Retinal pigment epithelial cell (primary cell): ENCODE measurements at places on chromosomes 11 and 22.

DNA sequence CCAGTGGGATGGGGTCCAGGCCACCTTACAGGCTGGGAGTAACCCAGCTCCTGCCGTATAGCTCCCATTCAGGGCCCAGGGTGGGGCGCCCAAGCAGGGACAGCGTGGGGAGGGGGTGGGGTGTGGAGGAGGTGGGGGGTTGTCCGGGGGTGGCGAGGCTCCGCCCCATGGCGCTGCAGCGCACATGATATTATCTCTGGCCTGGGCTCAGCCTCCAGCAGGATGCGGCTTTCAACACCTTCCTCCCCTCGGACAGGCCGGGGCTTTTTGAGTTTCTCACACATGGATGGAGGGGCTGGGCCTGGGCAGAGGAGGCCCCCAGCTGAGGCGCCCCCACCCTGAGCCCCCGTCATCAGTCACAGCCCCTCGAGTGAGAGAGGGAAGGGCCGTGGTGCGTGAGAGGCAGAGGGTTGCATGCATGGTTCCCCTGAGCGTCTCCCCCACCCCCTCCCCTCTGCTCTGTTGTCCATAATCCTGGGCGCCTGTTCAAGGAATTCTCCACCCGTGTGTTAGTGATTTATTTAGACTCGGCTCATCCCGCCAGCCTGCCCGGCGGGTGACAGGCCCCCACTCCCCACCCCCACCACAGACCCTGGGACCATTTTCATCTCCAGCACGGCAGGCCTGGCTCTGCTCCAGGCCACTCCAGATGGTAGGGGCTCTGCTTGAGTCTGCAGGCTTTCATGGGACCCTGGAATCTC is 44.9 kb downstream of the WNT11 start:
- DNase-seq, result no peak

- no peak for DNase-seq
Measured at GRCh38 chr11:108643974-108644373, 20.9 kb upstream of the DDX10 start.

DNA sequence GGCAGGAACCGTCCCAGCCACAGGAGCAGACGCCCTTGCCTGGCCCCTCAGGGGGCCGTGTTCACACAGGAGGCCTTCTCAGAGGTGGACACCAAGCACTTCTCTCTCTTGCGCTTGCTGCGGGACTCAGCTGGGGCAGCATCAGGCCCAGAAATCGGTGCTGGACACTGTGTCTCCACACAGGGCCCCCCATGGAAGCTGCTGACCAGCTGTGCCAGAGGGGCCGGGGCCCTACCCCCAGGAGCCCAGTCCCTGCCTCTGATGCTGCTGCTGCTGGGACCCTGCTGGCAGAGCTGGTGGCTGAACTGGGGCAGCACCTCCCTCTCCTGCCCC is 4.0 kb downstream of the PLXNB2 start:
- no peak for DNase-seq

DNA sequence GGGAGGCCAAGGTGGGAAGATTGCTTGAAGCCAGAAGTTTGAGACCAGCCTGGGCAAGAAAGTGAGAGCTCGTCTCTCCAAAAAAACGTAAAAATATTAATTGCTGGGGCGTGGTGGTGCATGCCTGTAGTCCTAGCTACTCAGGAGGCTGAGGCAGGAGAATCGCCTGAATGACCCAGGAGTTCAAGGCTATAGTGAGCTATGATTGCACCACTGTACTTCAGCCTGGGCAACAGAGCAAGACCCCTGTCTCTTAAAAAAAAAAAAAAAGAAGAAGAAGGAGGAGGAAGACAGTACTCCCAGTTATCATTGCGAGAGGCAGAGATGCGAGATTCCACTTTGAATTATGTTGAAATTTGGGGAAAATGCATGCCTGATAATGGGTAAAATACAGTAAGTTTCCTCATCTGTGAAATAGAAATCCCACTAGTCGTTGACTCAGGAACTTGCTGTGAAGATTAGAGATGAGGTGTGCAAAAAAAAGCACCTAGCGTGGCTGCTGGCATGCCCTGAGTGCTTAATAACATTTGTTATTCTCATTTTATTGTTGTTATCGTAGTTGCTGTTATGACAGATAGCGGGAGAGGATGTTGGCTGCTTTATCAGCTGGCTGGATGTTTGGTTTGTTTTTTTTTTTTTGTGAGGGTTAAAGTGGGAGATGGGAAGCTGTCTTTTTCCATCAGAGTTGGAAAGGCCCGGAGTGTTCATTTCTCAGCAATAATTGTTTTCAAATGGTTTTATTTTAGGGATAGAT is 33.4 kb downstream of the BCR start:
- DNase-seq, result no peak

DNA sequence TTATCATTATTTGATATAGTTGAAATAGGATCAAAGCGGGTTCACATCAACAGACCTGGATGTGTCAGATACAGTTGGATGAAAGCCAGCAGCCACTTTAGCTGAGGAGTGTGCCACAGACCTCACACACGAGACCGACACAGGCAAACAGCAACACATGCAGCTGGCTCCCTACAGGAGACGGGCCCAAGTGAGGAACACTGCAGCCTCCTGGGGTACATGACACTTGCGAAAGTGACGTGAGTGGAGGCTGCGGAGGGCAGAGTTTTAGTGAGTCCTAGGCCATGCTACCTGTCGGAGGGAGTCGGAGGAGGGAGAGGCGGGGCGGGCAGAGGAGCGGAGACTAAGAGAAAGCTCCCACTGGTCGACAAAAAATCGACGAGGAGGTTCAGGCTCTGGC is 100.9 kb upstream of the BID start:
- no peak for DNase-seq

GRCh38 chr11:117832511-117832910 is 8.0 kb upstream of the FXYD2 start:
- no peak for DNase-seq

DNA sequence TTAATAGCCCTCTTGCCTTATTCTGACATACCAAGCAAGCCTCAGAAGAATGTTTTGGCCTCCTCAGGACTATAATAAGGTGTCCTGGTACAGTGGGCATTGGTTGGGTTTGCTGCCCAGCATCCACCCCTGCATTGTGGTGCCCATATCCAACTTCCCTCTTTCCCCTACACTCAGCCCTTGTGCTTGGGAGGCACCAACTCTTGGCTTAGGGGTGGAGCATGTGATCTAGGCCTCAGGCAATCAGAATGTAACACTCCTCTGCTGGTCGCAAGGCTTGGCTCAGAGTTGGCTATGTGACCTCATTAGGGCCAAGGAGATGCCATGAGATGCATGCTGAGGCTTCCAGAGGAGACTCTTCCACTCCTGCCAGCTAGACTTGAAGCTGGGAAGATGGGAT is 123.0 kb downstream of the CSNK2A3 start:
- DNase-seq, result no peak

GRCh38 chr11:16792426-16792825 is 54.0 kb downstream of the C11orf58 start:
- no peak for DNase-seq

- no peak for DNase-seq
Measured at GRCh38 chr11:104992781-104993180, 24.4 kb upstream of the CASP4 start.

DNA sequence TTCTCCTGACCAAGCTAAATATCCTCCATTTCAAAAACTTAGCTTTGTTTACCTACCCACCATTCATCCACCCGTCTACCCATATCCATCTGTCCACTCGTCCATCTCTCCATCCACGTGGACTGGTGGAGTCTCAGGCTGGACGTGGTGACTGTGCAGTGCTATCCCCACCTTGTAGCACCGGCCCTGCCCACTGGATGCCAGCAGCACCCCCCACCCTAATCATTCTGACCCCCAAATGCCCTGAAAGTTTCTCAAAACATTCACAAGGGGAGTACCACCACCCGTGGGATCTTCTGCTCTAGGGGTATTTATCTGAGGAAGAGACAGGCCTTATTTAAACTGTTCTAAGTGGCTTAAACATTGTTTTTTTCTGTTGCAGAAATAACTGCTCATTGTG is 206.4 kb downstream of the TBC1D22A start:
- no peak for DNase-seq

DNA sequence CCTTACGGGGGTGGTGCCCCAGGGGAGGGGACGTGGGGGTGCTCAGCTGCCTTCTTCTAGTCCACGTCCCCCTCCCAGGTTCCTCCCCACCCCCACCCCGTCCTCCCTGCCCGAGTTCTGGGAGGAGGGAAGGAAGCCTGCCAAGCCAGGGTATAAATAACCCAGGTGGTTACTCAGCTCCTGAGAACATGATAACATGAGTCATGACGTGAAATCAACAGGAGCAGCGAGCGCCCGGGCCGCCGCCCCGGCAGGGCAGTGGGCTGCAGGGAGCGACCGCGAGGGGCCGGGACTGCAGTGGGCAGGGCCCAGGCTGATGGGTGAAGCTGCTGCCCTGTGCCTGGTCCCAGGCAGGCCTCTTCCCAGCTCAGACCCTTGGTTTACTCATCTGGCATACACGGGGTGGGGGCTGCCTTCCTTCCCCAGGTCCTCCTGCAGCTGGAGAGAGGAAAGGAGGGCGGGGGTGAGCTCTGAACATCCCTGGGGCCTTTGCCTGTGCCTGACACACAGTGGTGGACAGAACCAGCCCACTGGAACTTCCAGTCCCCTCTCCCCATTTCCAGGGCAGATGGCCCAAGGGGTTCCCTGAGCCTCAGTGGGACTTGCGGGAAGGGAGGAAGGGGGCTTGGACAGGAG is 8.8 kb upstream of the PDGFB start:
- DNase-seq, result peak; percentile 70

DNA sequence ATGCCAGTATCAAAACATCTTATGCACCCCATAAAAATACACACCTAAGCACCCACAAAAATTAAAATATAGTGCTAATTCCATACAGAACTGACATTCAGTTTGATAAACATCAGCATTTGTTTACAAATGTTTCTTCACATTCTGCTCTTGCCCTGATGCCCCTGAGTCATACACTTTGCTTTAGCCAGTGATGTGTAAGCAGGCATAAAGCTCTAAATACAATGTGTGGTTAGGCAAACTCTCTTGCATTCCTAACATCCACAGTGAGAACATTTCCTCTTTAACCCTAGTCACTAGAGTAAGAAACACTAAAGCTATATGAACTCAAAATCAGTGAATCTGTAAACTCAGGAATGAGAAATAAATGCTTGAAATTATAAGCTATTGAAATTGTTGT is 1060.7 kb downstream of the FAM181B start:
- peak; percentile 44 for DNase-seq

DNA sequence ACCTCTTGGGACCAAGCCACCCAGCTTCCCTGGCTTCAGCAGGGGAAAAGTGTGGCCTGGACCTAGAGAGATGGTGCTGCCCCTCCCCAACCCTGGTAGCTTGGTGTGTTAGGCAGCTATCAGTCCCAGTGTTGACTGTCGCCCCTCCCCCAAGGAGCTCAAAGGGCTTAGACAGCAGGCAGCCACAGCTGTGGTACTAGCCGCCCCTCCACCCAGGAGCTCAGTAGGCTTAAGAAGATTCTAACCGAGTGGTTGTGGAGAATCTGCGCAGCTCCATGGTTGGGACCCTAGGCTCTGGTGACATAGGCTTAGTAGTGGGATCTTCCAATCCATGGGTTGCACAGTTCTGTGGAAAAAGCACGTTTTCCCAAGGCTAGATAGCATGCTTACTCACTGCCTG is 458.4 kb upstream of the LRRC4C start:
- DNase-seq, result no peak

DNA sequence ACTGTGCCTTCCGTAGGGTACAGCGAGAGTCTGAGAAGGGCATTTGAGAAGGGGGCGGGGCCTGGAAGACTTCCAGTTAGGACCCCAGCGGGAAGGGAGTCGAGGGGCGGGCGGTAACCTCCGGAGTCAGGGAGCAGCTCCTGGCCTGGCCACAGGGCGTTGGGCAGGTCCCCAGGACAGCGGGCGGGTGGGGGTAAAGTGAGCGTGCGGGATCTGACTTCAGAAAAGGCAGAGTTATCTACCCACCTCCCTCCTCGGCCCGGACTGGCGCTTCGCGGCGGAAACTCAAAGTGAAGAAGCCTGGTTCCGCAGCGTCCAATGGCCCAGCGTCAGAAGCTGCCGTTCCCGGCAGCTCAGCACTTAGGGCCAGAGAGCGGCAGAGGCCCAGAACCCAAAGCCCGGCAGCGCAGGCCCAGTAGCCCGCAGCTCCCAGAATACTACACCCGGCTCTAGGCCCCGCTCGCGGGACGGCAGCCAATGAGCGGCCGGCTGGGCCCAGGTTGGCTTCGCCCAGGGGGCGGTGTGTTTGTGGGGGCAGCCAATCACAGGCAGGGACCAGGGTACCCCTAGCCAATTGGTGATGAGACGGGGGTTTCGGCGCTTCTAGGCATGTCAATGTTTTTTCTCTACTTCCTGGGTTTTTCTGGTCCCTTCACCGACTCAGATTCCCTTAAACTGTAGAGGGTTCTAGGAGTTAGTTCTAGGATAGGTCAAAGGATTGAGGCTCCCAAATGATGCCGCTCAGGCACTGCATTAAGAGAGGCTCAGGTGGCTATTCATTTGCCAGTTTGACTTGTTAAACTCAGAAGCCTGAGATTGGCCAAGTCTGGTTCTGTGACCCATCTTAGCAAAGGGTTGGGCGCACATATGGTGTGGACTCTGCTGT is at the start of gene TRIM68:
TRIM68 (minus strand) TSS at position 451 of the 886 bp plus-strand sequence. CDS start 2,727 bp downstream, outside the sequence.
- DNase-seq, result peak; percentile 77

DNA sequence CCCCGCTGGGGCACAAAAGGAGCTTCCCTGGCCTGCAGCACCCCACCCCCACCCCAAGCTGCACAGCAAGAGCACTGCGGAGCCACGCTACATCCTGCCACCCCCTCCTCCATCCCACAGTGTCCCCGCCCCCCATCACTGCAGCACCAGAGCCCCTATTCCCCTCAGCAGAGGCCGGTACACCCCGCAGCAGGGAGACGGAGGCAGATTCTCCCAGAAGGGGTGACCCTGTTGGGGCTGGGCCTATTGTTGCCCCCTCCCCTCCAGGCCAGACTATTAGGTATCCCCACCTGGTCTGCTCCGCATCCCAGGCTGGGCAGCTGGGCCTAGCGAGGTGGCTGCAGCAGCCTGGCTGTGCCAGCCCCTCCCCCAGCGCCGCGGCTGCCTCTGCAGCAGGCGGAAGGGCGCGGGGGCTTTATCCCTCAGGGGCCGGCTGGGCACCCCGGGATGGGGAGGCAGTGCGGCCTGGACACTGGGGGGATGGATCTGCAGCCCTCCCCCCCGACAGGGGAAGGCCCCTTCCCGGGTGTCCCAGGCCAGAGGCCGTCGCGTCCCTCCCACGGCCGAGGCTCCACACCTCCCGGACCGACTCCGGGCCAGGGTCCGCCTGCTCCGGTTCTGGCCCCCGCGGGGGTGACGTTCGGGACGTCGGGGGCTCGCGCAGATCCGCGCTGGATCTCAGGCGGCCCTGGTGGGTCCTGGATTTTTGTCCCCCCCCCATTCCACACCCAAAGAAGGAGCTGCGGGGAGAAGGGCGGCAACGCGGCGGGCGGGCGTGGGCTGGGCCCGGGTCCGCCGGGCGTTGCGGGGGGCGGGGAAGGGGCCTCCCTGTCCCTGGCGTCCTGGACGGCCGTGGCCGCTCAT is 943 bp downstream of the DUSP8 start:
- no peak for DNase-seq

GRCh38 chr11:123481640-123482039 is 51.6 kb downstream of the GRAMD1B start:
- DNase-seq, result no peak

DNA sequence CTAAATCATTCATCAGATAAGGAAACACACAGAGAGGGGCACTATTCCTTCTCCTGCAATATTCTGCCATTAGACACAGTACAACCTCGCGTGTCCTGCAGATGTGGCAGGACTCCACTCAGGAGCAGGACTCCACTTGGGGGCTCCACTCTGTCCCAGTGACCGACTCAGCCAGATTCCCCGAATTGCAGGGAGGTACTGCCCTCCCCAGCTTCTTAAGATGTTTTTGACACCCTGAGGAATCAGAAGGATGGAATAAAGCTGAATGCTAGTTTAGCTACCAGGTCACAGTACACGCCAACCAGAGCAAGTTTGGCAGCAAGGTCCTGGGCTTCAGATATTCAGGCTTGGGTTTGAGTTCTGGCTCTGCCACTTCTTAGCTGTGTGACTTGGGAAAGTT is 99.3 kb upstream of the USP47 start:
- DNase-seq, result no peak
